ENCODE measurements at places on chromosomes 1 and 21.

DNA sequence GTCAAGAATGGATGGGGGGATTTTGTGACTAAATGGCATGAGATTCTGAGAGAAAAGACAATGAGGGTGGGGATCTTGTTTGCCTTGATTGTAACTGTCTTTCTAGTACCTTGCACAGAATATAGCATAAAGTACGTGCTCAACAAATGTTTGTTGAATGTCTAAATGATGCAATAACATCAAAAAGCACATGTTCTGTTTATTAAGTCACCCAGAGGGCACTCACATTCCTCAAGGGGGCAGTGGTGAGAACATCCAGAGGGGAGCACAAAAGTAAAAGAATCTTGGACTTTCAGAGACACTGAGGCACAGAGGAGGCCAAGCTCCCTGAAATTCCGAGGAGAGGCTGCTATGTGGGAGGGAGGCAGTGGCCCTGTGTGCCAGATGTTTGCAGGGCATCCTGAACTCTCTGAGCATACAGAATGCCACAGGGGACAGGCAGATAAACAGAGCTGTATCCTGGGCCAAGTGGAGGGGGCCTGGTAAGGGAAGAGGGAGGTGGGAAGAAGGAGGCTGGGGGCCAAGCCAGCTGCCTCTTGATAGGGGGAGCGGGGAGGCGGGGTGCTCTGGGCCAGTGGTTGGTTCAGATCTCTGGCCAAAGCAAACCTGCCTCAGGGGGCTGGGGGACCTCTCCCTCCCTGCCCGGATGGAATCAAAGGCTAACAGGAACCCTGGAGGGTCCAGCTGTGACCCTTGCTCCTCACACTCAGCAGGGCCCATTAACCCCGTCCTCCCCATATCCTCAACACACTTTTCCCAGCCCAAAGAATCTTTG, 6.5 kb upstream of the ATP1A2 start:
- peak; percentile 37 for DNase-seq

- DNase-seq: no peak
Measured at GRCh38 chr1:63124666-63125191, 197.6 kb upstream of the FOXD3 start.

- no peak for DNase-seq
Measured at GRCh38 chr1:47189844-47190508, at the start of gene PDZK1IP1. Gene PDZK1IP1 (minus strand): TSS chr1:47190036. CDS start chr1:47189932, 104 bp downstream.

GRCh38 chr1:117842408-117843170, 86.8 kb downstream of the GDAP2 start:
- no peak for DNase-seq

- no peak for DNase-seq
Measured at GRCh38 chr1:56463376-56463775, 116.0 kb downstream of the PLPP3 start.

Measured in CD4-positive, alpha-beta T cell treated with Interleukin-12 subunit alpha and Interleukin-12 subunit beta, for 1 hour (primary cell).